ENCODE measurements at places on chromosomes 7 and 10.

- DNase-seq, result no peak
Measured at GRCh38 chr7:117163101-117163500, 159.8 kb downstream of the WNT2 start.

DNA sequence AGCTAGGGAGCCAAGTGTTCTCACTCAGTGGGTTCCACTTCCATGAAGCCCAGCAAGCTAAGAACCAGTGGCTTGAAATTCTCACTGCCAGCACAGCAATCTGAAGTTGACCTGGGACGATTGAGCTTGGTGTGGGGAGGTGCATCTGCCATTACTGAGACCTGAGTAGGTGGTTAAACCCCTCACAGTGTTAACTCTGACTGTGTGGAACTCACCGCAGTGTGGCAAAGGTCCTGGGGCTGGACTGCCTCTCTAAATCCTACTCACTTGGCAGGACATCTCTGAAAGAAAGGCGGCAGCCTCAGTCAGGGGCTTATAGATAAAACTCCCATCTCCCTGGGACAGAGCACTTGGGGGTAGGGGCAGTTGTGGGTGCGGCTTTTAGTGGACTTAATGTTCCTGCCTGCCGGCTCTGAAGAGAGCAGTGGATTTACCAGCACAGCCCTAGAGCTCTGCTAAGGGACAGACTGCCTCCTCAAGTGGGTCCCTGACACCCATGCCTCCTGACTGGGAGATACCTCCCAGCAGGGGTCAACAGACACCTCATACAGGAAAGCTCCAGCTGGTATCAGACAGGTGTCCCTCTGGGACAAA, 143.1 kb downstream of the PDE1C start:
- DNase-seq, result no peak

DNA sequence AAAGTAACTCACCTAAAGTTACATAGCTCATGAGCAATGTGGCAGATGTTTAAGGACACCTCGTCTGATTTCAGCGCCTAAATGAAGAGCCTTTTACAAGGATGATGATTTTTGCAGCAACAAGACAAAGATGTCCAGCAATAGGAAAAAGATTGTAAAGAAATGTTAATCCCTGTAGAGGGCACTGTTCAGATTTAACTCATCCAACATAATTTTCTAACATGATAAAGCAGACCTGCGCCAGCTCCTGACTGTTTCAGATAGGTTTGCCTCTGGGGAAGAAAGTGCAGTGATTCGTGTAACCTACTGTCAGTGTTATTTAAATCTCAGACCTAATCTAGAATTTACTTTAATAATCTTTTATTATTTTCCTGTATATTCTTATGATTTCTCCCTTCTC, 595.2 kb downstream of the AUTS2 start:
- DNase-seq, result peak; percentile 31

- DNase-seq, result no peak
Measured at GRCh38 chr7:116337018-116337417, 126.7 kb downstream of the TES start.

GRCh38 chr7:108222236-108222892, 92.2 kb upstream of the LAMB4 start:
- DNase-seq, result peak; percentile 72

GRCh38 chr7:136016649-136017395, 39.7 kb upstream of the MTPN start:
- no peak for DNase-seq

- DNase-seq, result no peak
Measured at GRCh38 chr7:44906965-44907364, 21.6 kb upstream of the PURB start.

GRCh38 chr7:27073076-27073475, 22.7 kb downstream of the HOXA1 start:
- no peak for DNase-seq

- no peak for DNase-seq
Measured at GRCh38 chr10:130193033-130193432, 56.8 kb downstream of the GLRX3 start.

DNA sequence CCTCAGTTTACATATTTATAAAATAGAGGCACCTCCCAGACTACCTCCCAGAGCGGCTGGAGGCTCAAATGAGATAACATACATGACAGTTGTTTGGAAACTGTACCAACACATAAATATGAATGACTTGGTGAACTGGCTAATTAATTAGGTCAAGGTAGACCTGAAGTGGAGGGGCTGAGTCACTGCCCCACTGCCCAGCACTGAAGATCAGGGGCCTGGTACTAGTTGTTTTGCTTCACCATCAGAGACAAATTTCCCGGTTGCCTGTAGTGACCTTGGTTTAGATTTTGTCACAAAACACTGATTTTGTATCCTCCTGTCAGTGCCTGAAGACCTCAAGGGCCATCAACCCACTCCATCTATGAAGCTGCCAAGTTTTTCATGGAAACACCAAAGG, 41.8 kb downstream of the JAZF1 start:
- DNase-seq, result no peak

DNA sequence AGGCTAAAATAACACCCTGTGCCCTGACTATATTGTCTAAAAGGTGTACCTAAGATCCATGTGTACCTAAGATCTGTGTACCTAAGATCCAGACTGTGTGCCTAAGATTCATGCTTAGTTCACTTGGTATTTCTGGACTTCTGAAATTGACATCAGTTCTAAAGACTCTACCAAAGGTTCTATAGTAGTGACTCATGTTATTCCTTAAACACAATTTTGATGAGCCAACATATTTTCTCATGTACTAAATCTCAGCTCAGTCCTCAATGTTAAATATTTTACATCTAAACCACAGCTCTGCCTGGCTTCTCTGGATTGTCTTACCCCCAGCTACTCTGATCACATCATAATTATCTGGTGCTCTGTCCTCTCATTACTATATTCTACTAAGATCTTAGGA, 802.3 kb upstream of the SORCS1 start:
- DNase-seq, result peak; percentile 31

GRCh38 chr7:82235713-82236112, 207.9 kb downstream of the CACNA2D1 start:
- DNase-seq, result no peak

DNA sequence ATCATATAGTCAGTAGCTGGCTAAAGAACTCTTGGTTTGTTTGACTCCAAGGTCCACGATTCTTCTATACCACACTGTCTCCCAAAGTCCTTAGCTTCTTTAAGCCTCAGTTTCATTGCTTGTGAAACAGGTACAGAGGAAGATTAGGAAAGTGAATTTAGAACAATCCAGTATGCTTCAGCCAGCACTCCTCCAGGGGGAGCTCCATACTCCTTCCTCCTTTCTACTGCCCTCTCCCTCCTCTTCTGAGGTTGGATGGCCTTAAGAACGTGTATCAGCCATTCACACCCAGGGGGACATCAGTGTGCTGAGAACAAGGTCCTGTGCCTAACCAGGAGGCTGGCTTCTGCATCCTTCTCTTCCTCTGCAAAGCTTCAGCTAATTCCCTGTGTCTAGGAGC, 54.8 kb upstream of the CALD1 start:
- DNase-seq, result peak; percentile 62

- DNase-seq, result no peak
Measured at GRCh38 chr7:139106959-139107358, 2.6 kb downstream of the ZC3HAV1 start.

DNA sequence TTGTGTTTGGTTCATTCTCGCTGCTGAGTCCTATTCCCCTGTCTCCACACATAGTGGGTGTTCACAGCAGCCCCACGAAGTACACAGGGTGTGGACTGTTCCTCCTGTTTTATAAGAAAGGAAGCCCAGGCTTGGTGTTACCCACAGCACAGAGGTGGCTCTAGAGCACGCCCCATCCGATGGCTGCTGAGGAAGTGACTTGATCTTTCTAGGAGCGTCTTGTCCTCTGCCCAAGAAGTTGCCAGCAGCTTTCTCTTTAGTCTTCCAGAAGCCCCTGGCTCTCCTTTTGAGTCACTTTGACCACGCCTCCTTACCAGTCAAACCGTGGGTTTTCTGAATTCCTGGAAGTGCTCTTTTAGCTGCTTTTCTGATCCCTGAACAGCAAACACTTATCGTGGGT, 94.0 kb downstream of the GRK5 start:
- DNase-seq, result no peak

GRCh38 chr7:149635561-149636329, 137.6 kb downstream of the ZNF467 start:
- DNase-seq, result no peak

- DNase-seq, result no peak
Measured at GRCh38 chr7:45196374-45196773, 38.8 kb downstream of the RAMP3 start.

GRCh38 chr7:71517940-71518699, 386.2 kb downstream of the GALNT17 start:
- DNase-seq, result peak; percentile 18

GRCh38 chr10:119541046-119541445, 1.5 kb downstream of the RGS10 start:
- peak; percentile 61 for DNase-seq

- no peak for DNase-seq
Measured at GRCh38 chr10:114885443-114885842, 52.6 kb upstream of the TRUB1 start.

GRCh38 chr10:123019264-123019663, 10.5 kb downstream of the ACADSB start:
- DNase-seq, result no peak

GRCh38 chr7:55147736-55148135, 128.9 kb downstream of the EGFR start:
- DNase-seq, result no peak
